ENCODE measurements at places on chromosomes 5 and 9.

DNA sequence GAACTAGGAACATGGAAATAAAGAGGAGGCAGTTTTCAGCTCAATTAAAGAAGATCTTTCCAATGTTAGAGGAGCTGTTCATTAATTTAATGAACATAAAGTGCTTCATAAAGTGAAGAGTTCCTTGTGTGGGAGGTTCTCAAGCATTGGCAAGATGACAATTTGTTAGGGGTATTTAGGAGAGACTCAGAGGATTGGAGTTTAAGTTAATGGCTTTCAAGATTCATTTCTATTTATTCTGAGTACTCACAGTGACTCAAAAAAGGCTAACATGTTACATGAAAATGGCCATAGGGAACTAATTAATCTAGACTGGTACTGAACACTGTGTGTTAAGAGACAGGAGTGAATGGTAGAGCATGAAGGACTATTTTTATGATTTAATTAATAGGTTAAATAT, 55.4 kb upstream of the CDH12 start:
- no peak for DNase-seq

- peak; percentile 50 for DNase-seq
Measured at GRCh38 chr5:111756581-111757354, at the start of gene NREP. NREP (minus strand) TSS chr5:111757194; CDS start chr5:111755772, 1,422 bp downstream.

DNA sequence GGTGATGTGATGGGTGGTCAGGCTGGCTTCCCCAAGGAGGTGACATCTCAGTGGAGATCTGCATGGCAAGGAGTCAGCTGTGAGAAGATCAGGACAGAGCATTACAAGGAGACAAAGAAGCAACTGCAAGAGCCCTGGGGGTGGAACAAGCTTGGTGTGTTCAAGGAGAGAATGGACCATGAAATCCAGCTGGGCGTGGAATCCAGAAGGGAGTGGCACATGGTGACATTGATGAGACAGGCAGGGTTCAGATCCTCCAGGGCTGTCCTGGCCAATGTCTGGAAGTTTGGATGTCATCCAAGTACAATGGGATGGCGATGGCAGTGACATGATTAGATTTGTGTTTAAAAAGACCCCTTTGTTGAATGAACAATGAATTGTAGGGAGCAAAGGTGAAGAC, 175.6 kb downstream of the MACROH2A1 start:
- no peak for DNase-seq

- DNase-seq: no peak
Measured at GRCh38 chr5:72628771-72629371, 121.7 kb upstream of the ZNF366 start.

DNA sequence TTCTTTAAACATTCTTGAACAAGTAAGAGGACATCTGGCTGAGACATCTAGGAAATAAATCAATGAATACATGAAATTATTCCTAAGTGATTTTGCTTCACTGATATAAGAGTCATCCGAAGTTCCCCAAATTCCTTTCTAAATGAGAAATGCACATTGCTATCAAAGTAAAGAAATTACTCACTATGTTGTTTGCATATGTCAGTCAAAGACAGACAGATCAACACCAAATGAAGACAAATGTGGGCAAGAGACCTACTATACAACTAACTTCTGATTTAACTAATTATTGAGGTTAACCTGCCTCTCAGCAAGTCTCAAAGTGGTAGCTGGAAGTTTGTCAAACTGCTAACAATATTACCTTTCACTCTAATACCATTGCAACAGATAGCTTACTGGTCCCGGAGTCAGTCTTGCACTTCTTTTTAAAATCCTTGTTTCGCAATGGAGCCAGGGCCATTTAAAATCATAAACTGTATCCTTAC, 13.2 kb downstream of the TUT7 start:
- DNase-seq: no peak

DNA sequence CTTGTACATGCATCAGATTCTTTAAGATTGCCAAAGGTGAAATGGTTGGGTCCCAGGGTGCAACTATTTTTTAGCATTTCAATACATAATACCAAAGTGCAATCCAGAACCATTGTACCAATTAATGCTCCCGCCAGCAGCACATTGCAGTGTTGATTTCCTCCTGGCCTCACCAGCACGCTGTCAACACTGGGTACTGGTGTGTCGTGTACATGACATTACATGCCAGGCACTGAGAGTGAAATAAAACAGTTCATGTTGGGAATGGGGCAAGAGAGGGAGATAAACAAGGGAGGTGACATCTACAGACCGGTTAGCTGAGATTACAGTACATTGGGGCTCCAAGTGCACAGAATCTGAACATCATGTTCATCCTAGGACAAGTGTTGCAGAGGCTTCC, 37.8 kb downstream of the HMGCS1 start:
- DNase-seq: no peak

Data from common myeloid progenitor, CD34-positive (primary cell).